ENCODE measurements at places on chromosomes 2 and 18. TPM values are rescaled to one million over a fixed set of nuclear protein-coding genes. Genes with fewer than 3 reads are reported as not detected.

Gene TMEM247
- not detected for total RNA-seq

Gene UCN
- total RNA-seq = 1.8 TPM

- no peaks in the 10 kb centered on the region for H3K4me1 ChIP-seq
- H3K27ac ChIP-seq = no peak overlapping the region
- no peak for DNase-seq
- H3K27me3 ChIP-seq = no peaks in the 10 kb centered on the region
- no peak overlapping the region for H3K4me3 ChIP-seq
These were observed 197.5 kb upstream of the COL3A1 start for GRCh38 chr2:188776634-188777033.

- no peaks in the 10 kb centered on the region for H3K4me1 ChIP-seq
- H3K27me3 ChIP-seq = no peaks in the 10 kb centered on the region
- H3K4me3 ChIP-seq = no peak overlapping the region
These were observed 719.3 kb downstream of the PLCL1 start for GRCh38 chr2:198523710-198524109.
